NCI-H1930 (cell line): ENCODE measurements at places on chromosomes 1 and 21.

- DNase-seq: no peak
These were observed 150.2 kb downstream of the GRIK3 start for GRCh38 chr1:36884029-36884701.

DNA sequence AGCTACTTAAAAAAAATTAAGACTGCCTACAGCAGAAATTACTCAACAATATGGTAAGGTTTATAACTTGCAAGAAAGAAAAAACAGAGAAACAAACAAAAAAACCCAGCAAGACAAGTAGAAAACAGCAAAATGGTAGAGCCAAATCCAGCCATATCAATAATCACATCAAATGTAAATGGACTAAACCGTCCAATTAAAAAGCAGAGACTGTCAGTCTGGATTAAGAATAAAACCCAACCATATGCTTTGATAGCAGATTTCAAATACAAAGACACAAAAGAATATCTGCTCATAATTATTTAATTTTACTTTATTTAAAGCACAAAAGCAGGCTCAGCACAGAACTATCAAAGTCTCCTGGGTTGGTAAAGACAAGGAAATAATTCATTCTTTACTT is 17.5 kb downstream of the PACC1 start:
- DNase-seq: no peak

DNA sequence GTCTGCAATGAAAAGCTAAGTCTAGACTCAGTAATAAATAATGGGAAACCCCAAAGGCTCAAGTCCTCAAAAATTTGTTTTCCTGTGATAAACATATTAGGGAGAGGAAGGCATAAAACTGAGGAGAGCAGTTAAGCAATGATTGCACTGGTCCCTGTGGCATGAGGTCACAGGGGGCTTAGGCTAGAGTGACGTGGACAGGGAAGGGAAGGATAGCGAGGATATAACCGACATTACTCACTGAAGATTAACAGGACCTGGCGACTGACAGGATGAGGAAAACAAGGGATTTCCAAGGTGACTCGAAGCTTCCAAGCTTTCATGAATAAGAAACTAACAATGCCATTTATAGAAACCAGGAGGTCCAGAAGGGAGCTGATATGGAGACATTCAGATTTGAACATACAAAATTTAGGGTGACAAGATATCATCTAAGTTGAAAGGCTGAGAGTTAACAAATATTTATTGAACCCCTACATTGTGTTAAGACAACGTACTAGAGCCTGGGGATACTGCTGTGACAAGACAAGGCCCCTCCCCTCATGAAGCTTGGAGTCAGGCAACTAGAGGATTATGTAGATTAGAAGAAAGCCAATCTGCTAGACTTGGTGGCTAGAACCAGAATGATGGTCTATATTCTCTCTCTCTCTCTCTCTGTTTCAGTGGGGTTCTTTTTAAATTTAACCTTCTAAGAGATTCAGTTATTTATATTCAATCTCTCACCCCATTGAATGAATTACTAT is 33.2 kb upstream of the PKN2 start:
- DNase-seq: no peak

GRCh38 chr1:188364927-188365449 is 1536.2 kb downstream of the PLA2G4A start:
- DNase-seq: no peak

DNA sequence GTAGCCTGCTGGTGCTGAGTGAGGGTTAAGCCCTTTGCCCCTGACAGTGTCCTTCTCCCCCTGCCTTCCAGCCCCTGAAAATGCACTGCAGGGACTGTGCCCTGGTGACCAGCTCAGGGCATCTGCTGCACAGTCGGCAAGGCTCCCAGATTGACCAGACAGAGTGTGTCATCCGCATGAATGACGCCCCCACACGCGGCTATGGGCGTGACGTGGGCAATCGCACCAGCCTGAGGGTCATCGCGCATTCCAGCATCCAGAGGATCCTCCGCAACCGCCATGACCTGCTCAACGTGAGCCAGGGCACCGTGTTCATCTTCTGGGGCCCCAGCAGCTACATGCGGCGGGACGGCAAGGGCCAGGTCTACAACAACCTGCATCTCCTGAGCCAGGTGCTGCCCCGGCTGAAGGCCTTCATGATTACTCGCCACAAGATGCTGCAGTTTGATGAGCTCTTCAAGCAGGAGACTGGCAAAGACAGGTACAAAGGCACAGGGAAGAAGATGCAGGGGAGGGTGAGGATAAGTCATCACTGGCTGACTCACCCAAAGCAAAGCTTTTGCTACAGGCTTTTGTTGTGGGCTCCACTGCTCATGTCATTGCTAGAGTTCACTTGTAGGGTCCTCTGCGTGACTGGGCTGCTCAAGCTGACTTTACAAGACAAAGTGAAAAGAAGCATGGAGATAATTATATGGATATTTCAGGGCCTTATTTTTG is 174.9 kb downstream of the PIGK start:
- DNase-seq: no peak

DNA sequence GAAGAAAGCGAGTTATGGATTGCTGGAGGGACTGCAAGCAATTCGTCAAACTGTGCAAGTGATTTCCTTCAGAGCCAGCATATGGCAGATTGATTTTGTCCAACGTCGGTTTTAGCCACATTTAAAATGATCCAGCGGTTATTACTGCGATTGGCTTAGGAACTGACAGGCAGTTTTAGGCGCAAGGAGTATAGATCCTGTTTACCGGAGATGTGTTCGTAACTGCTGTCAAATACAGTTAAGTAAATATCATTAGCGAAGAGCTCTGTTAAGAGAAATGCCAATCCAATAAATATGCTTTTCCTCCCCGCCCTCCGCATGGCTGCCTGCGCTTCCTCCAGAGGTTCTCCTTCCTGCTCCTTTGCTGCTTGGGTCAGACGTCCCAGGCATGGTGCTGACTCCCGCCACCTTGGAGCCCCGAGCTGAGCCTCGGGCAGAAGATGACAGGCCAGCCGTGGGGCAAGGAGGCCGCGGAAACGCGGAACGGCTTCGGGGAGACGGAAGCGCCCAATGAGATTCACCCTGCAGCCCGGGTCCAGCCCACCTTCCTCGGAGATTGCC is 9.4 kb upstream of the BARHL2 start:
- DNase-seq: no peak

GRCh38 chr1:3708791-3709190 is 43.5 kb upstream of the CCDC27 start:
- no peak for DNase-seq

GRCh38 chr1:204902671-204903070 is 32.0 kb downstream of the NFASC start:
- no peak for DNase-seq

- no peak for DNase-seq
These were observed 10.6 kb upstream of the UAP1 start for GRCh38 chr1:162550925-162551324.

DNA sequence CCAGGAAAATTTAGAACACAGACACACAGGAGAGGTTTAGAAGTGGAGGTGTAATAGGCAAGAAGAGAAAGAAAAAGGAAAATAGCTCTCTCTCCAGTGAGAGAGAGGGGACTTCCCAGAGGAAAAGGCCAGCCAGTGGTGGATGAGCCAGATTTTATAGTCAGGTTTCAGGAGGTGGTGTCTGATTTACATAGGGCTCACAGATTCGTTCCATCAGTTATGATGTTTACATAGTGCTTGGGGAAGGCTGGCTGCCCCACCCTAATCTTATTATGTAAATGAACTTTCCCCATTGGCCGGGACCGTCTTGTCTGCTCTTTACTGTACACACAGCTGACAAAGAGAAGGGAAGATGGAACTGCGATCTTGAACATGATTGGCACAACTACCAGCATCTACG is 797.3 kb downstream of the PLA2G4A start:
- no peak for DNase-seq

DNA sequence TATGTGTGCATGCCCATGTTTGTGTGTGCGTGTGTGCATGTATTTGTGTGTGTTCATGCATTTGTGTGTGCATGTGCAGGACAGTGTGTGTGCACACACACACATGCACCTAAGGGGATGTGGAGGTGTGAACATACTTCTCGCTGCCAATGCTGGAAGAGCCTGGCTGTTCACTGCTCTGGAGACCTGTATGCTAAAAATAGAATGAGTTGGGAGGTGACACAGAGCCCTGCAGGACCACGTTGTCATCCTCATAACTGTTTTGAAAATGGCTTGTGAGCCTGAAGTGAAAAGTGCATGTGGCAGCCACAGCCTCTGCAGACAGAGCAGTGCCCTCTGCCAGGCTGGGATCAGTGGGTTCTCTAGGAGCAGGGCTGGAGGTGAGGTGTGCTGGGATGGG is 95.8 kb downstream of the AJAP1 start:
- no peak for DNase-seq

DNA sequence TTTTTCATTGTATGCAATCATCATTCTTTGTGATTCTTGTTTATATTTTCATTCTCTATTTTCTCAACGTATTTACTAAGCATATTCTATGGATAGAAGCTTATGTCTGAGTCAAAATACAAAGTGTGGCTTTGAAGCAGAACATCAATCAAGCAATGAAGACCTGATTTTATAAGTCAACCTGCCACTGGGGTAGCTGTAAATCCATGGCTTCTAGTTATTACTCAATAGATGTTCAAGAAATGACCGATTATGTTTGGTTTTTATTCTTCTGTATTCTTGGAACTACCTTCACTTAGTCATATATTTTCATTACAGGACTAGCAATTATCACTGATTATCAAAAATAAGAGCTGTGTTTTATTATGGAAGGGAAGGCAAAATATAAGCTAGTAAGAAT is 20.5 kb upstream of the PTGS2 start:
- no peak for DNase-seq

DNA sequence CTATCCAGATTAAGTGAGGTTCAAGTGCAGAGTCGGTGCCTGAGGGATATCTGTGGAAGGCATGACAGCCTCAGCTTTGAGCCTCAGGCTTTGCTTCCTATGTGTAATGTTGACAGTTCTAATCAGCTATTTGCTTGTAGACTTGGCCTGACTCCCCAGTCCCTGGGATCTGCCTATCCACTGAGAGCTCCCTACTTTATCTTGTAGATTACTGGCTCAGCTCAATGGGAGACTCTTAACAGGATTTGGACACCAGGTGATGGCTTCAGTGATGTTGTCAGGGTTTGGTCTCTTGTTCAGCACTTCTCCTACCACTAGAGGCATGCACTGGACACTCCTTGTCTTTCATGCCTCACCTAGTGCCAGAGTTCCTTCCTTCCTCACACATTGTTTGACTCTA is 126.6 kb upstream of the BEND5 start:
- no peak for DNase-seq

GRCh38 chr1:91059157-91059556 is 37.3 kb upstream of the ZNF644 start:
- DNase-seq: no peak

GRCh38 chr1:3050603-3051002 is 18.4 kb upstream of the PRDM16 start:
- no peak for DNase-seq

DNA sequence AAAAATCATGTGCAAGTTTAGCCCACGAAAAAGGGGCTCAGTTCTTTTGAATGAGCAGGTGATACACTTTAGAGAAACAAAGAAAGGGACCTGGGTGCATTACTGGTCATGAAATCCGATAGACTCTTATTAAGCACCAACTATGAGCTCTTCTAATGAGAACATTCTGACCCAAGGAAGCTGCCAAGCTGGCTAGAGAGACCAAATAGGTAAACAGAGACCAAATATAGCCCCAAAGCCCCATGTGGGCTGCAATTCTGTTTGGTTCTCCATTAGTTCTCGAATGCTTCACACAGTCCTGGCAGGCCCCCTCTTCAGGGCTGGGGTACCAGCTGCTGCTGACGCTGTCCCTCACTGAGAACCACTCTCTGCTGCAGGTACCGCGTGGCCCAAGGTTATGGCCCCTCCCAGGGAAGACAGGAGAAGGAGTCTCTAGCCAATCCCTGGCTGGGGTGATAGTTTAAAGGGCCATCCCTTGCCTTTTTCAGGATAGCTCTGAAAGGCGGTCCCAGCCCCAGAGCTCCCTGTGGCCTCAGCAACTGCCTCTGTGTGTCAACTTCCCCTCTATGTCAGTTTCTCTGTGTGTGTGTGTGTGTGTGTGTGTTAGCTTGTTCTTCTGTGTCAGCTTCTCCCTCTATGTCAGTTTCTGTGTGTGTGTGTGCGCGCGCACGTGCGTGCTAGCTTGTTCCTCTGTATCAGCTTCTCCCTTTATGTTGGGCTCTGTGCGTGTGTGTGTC is 7.1 kb upstream of the UBXN10 start:
- DNase-seq: no peak
